ENCODE measurements at places on chromosomes 3 and 15.

DNA sequence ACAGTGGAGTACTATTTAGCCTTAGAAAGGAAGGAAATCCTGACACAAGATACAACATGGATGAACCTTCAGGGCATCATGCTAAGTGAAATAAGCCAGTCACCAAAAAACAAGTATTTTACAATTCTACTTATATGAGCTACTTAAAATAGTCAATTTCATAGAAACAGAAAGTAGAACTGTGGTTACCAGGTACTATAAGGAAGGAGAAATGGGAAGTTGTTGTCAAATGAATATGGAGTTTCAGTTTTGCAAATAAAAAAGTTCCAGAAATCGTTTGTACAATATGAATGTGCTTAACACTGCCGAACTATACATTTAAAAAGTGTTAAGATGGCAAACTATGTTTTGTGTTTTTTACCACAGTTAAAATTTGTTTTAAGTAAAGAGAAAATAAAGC is 26.8 kb downstream of the TRANK1 start:
- no peak for DNase-seq

GRCh38 chr3:4515916-4516579 is 22.9 kb downstream of the ITPR1 start:
- DNase-seq, result no peak

- DNase-seq, result peak; percentile 59
Observed at GRCh38 chr3:128787256-128788253, 61.6 kb downstream of the RAB7A start.

GRCh38 chr3:139601191-139601961 is 61.8 kb upstream of the RBP1 start:
- DNase-seq, result no peak

DNA sequence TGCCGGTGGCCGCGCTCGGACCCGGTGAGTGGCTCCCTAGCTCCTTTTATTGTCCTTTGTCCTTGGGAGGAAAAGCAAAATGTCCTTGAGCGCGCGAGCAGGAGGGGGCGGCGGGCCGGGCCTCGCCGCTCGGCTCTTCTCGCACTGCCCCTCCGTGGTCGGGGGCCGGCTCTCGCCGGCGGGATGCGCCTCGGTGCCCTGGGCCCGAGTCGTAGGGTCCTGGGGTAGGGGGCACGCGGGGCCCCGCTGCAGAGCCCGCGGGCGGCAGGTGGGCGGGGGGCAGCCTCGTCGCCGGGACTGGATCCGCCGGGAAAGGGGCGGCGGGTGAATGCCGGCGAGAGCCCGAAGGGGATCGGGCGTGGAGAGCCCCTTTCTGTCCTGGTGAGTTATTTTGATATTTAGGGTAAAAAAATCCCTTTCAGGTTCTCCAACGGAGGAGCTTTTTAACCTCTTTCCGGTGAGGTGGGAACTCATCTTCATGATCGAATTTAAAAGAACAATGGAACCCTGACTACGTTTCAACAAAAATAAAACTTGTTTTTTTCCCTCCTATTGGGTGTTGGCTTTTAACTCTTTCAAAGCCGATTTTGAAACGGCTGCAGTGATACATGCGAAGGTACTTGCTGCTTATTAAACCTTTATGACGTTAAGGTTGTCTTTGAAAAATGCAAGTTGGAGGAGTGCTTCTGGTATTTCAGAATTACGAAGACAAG is 16.8 kb upstream of the CHD2 start:
- DNase-seq, result peak; percentile 26

- peak; percentile 65 for DNase-seq
Observed at GRCh38 chr3:71978150-71978721, 193.3 kb upstream of the PROK2 start.

DNA sequence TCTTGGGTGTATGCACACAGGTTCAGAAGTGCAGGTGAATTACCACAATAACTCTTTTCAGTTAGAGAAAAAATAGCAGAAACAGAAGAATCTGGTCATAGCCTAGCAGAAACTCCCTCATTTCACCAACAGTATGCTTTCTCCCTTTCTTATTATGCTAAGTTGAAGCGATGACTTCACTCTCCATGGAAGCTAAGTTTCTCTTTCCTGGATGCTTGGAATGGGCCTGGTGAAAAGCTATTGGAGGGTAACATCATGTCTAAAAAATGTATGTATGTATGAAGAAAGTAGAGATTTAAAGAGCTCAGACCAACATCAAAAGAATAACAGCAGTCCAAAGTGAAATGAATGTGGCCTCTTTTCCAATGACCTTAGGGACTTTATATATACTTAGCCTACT is 145.5 kb downstream of the TIGIT start:
- no peak for DNase-seq

GRCh38 chr3:145519398-145520047 is 641.5 kb downstream of the PLOD2 start:
- no peak for DNase-seq

GRCh38 chr3:133374708-133375402 is 25.0 kb upstream of the BFSP2 start:
- DNase-seq, result no peak

- DNase-seq, result no peak
Observed at GRCh38 chr15:39555885-39556284, 25.0 kb upstream of the THBS1 start.

GRCh38 chr3:51794206-51794605 is 15.2 kb upstream of the IQCF6 start:
- DNase-seq, result no peak

DNA sequence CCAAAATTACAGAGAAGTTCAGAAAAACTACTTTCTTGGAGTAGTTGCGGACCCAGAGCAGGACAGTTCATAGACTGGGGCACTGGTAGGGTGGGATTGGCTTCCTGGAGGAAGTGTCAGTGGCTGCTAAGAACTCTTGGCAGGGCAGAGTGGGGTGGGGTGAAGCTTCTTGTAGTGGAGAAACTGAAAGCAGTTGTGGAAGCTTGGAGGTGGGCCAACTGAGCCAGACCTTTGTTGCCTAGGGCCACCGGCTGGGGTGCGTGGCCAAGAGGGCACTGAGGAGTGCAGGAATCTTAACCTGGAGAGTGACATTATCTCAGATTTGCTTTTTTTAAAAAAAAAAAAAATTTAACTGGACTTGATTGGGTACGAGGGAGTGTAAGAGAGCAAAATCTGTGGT is 3.1 kb downstream of the KAT2B start:
- DNase-seq, result peak; percentile 35

- no peak for DNase-seq
Observed at GRCh38 chr3:126394179-126394976, at the start of gene CFAP100. Gene CFAP100, plus strand, starts transcription at chr3:126394909. Its CDS starts 1,092 bp downstream, at chr3:126396001.

DNA sequence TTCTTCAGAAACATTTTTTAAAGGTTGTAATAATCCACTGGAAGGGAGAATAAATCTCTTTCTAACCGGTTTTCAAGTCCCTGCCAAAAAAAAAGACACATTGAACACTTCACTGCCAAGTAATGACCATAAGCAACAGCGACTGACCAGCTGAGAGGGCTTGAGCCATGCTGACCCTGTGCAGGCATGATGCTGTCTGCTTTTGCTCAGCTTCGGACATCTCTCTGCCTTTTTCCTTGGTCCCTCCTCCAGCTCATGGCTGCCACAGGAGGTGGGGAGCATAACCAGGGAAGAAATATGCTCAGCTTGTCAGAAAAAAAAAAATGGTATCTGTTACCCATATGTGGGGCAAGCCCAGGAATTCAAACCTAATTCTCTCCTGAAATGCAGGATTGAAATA is 1.5 kb downstream of the IGSF10 start:
- DNase-seq, result no peak

DNA sequence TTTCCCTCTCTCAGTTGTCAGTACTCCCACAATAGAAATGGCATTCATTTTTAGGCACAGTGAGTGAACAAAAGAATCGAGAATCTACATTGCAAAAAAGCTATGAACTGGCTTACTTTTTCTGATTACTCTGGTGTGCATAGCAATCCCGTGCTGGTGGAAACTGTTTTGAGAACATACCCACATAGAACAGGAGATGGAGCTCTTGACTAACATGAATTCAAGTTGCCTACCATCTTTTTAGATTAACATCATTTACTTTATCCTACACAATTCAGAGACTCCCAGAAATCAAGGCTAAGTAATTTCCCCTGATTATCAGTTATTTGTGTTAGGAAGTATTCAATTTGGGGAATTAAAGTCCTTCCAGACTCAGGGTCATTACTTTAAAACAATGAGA is 326.6 kb downstream of the ARPP21 start:
- DNase-seq, result no peak

- DNase-seq, result no peak
Observed at GRCh38 chr3:194572143-194572789, 61.0 kb downstream of the TMEM44 start.

- no peak for DNase-seq
Observed at GRCh38 chr3:165523801-165524200, 313.4 kb downstream of the BCHE start.

DNA sequence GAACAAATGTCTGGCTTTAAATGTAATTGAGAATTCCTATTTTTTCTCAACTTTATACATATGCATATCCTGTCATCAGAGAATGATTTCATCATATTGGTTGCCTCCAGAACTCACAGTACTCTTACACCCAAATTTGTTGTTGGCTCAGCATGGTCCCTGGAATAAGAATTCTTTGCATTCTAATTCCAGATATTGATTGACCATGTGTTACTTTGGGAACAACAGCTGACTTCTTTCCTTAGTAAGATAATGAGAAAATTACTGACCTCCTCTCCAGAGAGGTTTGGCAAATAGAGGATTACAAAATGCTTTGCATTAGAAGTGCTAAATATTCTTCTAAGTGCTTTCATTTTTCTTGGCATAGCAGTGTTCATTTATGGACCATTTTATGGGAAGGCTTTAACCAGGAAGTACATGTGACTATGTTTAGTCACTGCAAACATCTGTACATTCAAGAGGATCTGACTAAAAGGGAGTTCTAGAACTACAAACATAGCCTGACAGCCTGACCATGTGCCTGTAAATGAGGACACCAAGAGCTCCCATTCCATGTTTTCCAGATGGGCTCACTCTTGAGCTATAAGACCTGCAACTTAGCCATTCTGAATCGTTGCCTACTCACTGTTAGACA is 391.6 kb upstream of the DPPA4 start:
- no peak for DNase-seq

DNA sequence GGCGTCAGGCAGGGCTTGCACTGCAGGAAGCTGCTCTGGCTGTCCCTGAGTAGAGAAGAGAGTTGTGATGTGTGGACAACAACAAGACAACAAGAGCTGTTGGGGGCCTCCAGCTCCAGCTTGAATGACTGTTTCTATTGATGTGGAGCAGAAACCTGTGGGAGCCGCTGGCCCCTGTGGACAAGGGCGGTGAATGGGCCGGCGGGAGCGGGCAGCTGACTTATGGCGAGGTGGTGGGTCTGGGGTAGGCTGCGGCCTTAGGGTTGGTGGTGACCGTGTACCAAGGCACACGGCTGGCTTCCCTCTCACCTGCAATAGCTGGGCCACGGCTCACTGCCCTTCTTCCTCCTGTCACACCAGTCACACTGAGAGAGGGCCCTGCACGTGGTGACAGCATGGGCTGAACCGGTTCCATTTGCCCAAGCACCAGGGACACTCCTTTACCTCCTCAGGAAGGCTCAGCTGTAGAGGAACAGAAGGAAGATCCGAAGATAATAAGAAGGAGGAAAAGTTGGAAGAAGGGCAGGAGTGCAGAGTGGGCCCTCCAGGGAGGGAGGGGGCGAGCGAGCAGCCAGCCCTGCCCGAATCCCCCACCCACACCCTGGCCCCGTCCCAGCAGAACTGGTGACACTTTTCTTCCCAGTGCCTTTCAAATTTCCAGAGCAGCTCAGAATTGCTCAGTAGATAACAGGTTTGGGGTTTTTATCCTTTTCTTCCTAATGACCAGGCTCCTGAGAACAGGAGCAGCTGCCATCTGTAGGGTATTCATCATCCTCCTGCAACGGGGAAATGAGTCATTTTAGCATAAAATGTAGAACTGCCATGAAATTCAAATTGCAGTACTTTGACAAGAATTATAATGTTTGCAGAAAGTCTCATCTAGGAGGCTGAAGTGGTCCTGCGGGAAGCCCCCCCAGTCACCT is 136.9 kb downstream of the TJP1 start:
- DNase-seq, result no peak

GRCh38 chr3:129233538-129233937 is 15.9 kb upstream of the COPG1 start:
- no peak for DNase-seq

DNA sequence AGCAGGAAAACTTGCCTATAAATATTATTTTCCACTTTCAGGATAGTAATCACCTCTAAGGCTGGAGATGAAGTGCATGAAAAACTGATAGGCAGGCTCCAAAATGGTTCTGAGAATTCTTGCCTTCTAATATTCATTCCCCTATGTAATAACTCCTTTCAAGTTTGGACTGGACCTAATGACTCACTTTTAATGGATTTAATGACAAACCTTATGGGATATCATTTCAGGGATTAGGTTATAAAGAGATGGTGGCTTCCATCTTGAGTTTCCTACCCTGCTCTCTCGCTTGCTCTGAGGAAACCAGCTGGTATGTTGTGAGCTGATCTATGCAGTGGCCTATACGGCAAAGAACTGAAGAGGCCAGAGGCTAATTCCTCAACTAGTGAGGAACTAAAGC is 192.0 kb downstream of the BCHE start:
- no peak for DNase-seq

DNA sequence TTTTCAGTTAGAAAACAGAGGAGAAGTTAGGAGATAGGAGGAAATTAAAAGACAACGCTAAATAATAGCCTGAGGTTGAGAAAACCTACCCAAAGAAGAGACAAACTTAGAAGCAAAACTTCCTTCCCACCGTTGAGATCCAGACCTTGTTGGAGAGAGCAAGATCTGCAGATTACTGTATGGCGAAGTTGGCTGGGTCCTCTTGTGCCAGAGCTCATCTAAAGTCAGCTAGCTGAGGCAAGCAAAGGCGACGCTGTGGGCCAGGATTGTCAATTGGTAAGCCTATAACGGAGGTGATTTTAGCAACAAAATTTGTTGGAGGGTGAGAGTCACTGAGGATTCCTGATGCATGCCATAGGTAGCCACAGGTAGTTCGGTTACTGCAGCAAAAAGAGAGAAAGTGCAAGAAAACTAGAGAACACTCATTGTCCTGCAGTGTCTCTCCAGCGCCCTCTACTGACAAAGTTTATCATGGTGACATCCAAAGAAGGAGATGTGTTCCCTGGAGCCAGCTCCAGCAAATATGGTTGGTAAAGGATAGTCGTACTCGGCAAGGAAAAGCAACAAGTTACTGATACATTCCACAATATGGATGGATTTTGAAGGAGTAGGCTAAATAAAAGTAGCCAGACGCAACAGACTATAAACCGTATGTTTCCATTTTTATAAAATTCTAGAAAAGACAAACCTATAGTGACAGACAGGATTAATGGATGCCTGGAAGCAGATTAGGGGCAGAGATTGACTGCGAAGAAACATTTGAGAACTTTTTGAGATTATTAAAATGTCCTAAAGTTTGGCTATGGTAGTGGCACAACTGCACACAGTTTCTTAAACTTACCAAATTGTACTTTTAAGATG is 9.8 kb upstream of the OR5K4 start:
- no peak for DNase-seq

GRCh38 chr15:40325700-40326099 is 2.2 kb downstream of the INAFM2 start:
- no peak for DNase-seq

GRCh38 chr3:111335512-111336303 is 206.3 kb upstream of the CD96 start:
- DNase-seq, result no peak

GRCh38 chr3:189488241-189488767 is 142.9 kb upstream of the TP63 start:
- no peak for DNase-seq
